ENCODE measurements at places on chromosomes 2 and 18.

- peak; percentile 23 for DNase-seq
These were observed 25.3 kb upstream of the SMAD7 start for GRCh38 chr18:48975817-48976649.

DNA sequence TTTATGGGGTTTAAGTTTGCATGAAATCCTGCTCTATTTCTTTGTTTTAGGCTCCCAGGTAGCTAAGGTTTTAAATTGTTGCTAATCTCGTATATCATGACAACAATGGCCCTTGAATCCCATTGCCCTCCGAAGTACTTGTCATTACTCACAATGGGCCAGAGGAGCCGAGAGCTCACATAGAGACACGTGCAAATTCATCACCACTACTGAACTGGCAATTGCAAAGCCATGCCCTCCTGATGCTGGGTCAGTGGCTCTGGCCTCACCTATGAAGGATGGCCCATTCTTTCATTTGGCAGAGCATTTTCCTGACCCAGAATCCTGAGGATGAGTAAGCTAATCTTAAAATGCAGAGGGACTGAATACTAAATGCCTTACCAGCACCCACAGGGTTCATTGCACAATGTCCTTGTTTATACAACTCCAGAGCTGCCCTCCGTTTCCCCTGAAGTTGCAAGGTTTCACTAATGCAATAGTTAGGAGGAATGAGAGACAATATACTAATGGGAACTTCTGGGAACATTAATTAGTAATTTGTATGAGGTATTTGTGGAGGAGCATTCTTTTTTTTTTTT, 71.6 kb upstream of the GAREM1 start:
- DNase-seq: no peak

- peak; percentile 26 for DNase-seq
These were observed 45.1 kb upstream of the ACAA2 start for GRCh38 chr18:49858309-49859020.

DNA sequence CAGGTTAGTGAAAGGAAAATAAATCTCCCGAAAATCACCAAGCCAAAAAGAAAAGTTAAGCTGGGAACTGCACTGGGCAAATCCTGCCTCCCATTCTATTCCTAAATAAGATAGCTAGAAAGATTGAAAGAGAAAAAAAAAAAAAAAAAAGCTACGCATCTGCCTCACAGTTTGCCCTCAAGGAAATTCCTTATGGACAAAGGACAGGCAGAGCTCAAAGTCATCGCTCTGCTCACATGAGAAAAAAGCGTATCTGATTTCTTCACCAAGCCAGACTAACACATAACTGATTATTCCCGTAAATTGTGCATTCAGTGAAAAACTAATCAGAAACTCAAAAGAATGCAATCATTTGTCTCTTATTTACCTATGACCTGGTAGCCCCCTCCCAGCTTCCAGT, 50.0 kb downstream of the PUM2 start:
- no peak for DNase-seq

DNA sequence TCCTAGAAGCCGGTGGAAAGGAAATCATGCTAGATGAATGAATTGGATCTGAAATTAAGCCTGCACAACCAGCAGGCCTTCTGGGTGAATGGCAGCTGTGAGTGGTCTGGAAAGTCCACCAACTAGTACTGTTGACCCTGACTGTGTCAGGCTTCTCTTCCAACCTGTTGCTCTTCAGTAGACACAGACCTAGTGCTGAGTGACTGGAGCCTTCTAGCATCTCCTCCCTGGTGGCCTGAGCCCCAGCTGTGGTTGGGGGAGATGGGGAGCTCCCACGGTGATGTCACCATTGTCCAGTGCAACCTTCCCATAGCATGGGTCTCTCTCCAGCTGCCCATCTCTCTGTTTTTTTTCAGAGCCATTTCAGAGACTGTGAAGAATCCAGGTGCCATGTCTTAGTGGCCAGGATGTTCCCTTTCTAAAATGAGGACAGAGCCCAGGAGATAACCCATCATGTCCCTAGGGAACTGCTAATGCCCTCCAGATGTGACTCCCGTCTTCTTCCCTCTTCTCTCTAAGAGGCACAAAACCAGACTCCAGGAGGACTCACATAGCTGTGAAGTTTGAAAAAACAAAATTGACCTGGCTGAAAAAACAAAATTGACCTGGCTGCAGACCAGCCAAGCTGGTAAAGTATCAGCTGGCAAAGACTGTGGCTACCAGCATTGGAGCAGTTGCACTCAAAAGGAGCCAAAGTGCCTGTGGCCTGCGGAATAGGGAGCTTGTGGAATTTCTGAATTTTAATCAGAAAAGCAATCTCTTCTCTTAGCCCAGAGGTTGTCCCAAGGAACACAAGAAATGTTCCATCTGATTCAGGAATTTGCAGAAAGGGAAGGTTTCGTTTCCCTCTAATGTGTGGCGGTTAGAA, 67.4 kb upstream of the RPL31 start:
- no peak for DNase-seq

DNA sequence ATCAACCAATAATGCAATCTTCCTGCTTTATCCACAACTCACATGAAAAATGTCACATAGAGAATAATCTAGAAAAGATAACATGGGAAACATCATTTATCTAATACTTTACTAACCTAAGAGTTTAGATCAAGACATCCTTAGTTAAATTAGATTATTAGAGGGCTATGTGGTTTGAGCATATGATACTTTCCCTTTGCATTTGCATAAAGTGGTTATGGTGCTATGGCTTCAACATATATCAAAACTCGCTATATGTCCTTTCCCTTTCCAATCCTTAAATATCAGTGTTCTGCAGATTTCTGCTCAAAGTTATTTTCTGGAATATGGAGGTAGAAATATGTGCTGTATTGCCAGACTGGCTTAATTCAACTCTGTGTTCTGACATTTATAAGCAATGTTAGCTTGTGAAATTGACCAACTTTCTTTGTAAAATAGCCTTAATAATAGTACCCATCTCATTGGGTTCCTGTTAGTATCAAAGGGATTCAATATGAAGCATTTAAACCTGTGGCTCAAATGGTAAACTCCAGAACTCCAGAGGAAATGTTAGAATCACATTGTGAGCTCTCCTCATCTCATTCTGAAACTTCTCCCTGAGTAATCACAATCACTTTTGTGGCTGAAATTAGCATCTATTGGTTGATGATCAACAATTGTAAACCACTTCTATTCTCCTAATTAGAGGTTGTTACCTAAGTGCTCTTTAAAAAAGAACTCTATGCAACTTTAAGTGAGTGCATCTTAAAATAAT, 1089.9 kb upstream of the SLC39A10 start:
- DNase-seq: no peak

- peak; percentile 3 for DNase-seq
These were observed 397.7 kb upstream of the HNRNPA3 start for GRCh38 chr2:176814740-176815367.

- DNase-seq: no peak
These were observed 434.7 kb downstream of the EPHA4 start for GRCh38 chr2:221137385-221137784.

GRCh38 chr2:143357966-143358365, 228.7 kb downstream of the ARHGAP15 start:
- DNase-seq: no peak

DNA sequence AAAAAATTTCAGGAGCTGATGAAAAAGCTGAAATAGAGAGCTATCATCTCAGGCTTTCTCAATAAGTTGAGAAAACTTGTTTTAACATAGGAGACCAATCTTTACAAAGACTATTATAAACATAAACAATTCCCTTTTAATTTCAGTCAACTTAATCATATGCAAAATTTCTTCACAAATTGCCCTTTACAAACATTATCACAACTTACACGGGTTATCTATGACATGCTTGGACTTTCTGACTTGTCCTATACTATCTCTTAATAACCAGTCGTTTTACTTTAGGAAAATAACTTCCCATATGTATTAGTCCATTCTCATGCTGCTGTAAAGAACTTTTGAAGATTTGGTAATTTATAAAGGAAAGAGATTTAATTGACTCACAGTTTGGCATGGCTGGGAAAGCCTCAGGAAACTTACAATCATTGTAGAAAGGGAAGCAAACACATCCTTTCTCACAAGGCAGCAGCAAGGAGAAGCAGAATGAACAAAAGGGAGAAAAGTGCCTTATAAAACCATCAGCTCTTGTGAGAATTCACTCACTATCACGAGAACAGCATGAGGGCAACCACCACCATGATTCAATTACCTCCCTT, 1583.7 kb upstream of the CELF4 start:
- no peak for DNase-seq

DNA sequence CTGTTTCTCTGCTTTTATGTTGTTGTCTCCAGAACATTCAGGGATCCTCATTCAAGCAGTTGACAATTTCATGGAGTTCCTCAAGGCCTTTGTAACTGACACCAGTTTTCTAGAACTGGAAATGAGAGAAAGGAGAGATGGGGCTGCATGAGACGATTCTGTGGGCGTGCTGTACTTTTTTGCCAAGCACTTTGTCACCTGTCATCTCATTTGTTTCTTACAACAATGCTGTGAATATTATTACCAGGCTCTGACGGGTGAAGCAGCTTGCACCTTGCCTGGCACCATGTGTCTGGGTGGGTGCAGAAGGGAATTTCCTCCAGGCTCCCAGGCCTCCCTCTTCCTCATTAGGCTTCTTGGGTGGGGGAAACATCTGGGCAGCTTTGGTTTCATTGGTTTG, 22.2 kb upstream of the ATOH8 start:
- no peak for DNase-seq

GRCh38 chr2:9370746-9371145, 52.6 kb downstream of the ITGB1BP1 start:
- DNase-seq: no peak
